Caco-2 (cell line): ENCODE measurements at places on chromosomes 16 and 17.

DNA sequence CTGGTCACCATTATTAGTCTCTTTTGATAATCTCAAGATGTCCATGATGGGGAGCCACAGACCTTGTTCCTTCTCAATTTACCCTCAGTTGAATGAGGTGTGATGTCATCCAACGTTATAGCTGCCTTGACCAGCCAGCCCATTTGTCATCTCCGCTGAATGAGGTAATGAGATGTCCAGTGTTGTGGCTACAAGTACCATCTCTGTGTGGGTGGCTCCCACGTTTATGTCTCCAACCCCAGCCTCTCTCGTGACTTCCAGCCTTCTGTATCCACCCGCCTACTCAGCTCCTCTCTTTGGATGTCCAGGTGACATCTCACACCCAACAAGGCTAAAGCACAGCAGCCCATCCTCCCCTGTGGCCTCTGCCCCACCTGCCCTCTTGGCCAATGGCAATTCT, 18.2 kb downstream of the DNAH17 start:
- DNase-seq = no peak

- DNase-seq = no peak
These were observed 634.8 kb downstream of the KCNJ2 start for GRCh38 chr17:70804161-70804560.

- no peak for DNase-seq
These were observed 84.5 kb downstream of the WNT3 start for GRCh38 chr17:46733837-46734475.

DNA sequence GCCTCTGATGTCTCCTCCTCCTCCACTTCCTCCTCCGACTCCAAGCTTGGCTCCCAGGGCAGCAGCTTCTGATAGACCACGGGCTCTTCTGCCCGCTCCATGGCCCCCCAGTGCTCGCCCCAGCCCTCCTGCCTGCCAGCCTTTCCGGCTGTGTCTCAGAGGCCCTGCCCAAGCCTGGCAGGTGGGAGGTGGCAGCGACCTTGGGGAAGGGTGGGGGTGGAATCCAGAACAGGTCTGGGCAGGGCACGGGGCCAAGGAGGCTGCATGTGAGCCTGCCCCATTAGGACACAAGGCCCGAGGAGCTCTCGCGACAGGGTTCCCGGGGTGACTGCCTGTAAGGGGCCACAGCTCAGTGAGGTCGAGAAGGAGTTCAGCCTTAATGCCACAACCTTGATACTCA, at the start of gene GGT6:
GGT6 (minus strand) TSS at position 157 of the 400 bp plus-strand sequence; CDS start at position 101, 56 bp downstream.
- DNase-seq = no peak
